Spleen (tissue), 13 donors: ENCODE measurements at places on chromosomes 6 and 20.
A peak's percentile ranks its signal among the peaks of the same experiment; 100 is the strongest.

GRCh38 chr6:74579794-74580193 lies 626.1 kb downstream of the COL12A1 start:
- DNase-seq, result no peak

- no peak for DNase-seq
These were observed 139.8 kb upstream of the BACH2 start for GRCh38 chr6:90436403-90436802.

DNA sequence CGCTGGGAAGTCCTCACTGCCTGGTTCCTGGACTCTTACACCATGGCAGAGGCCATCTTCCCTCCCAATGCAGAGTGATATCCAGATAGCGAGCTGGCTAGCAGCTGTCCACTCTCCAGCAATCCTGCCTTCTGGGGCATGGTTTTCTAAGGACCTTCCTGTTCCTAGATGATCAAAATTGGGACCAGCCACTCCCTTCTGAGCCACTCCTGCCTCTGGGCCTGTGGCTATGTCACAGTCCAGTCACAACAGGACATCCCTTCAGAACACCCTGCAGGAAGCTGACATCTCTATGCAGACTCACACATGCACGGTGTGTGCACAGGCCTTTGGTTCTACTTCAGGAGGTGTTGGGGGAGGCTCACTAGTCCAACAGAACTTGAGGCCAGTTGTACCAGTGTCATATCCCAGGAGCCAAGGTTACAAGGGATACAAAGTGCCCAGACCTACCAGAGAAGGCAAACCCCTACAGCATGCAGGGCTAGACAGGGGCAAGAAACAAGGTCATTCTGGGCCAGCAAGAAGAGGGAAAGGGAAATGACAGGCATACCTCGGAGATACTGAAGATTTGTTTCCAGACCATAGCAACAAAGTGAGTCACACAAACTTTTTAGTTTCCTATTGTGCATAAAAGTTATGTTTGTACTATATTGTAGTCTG lies 2.7 kb upstream of the MCCD1 start:
- DNase-seq, result no peak

- no peak for DNase-seq
These were observed 126.2 kb downstream of the IMPG1 start for GRCh38 chr6:75946146-75946831.

GRCh38 chr6:8888468-8888867 lies 453.1 kb upstream of the SLC35B3 start:
- no peak for DNase-seq

GRCh38 chr6:118890997-118891790 lies 2.8 kb upstream of the ASF1A start:
- no peak for DNase-seq

DNA sequence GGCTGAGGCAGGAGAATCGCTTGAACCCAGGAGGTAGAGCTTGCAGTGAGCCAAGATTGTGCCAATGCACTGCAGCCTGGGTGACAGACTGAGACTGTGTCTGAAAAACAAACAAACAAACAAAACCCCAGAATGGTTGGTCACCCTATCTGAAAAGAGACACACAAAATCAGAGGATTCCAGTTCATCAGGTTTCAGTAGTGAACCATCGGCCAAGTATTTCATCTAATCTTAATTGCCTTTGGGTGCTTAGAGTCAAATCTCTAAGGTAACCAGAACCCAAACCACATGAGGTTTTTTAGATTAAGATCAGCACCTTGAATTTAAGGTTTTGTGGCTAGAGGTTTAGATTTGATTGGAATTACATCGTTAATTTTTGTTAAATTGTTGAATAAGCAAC lies 8.3 kb upstream of the ZBTB2 start:
- DNase-seq, result no peak

DNA sequence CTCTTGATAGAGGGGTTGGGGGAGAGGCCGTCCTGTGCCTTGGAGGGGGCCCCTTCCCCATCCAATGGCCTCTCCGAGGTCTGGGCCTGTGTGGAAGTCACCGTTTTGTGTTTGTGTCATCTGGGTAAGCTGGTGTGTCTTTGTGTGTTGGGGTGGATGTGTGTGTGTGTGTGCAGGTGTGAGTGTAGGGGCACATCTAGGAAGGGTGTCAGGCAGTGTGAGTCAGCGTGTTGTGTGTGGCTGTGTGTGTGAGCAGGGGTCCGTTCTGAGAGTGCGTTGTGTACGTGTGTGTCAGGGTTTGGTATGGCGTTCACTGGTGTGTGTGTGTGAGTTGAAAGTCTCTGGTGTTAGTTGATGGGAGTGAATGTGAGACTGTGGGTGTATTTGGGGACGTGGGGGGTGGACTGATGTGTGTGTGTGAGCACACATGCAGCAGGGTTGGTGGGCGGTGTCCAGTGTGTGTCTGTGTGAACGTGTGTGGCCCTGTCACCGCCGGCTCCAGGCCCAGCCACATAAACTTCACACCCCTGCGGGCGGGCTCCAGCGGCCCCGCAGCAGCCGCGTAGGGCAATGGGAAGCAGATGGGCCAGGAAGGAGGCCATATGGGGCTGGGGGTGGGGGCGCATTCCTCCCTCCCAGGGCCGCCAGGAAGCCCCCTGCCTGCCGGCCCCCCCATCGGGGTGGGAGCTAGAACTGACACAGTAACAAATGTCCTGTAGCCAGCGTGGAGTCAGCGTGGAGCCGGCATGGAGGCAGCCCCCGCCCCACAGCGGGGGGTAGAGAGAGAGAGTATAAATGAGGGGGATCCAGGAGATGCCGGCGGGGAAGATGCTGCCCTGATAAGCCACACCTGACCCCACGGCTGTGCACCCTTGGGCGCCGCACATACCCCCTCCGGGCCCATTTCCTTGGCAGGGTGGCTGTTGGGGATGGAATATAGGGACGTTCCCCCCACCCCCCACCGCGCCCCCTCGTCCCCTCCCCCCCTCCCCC lies 32.1 kb downstream of the SNAI1 start:
- no peak for DNase-seq

- DNase-seq, result no peak
These were observed 723.5 kb upstream of the CHD6 start for GRCh38 chr20:42341654-42342053.

DNA sequence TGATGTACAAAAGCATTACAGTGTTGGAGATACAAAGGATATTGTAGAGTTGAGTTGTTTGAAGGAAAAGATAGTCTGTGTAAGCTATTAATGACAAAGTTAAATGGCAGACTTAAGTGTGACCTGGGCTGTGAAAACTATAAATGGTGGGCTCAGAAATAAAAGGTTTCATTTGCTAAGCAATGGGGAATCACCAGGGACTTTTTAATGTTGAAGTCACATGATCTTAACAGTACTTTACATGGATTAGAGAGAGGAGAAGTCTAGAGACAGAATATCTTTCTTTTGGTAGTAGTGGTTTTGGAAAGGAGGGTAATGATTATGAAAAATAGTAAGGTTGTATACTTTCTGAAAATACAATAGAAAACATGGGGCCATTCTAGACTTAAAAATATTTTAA lies 67.1 kb downstream of the SCAF8 start:
- DNase-seq, result no peak

DNA sequence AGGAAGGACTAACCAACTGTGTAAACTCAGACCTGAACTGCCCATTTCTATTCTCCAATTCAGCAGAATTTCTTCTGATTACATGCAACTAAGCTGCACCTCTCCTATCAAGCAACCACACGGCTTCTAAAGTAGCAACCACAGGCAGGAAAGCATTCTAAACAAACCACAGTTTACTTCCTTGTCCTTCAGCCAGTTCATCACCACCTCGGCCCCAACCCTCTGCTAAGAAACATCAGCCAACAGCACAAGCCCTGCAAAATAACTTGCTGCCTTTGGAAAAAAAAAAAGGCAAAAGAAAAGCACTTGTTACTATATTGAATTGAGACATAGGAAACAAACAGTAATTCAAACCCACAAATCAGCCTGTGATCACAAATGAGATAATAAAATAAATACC lies 140.3 kb downstream of the NFATC2 start:
- peak; percentile 80 for DNase-seq

- DNase-seq, result no peak
These were observed 7.4 kb upstream of the FGD2 start for GRCh38 chr6:36997811-36998722.

GRCh38 chr20:64050261-64051032 lies 1.0 kb upstream of the SOX18 start:
- DNase-seq, result no peak

- DNase-seq, result no peak
These were observed 802 bp downstream of the CYP39A1 start for GRCh38 chr6:46651816-46652215.

GRCh38 chr20:37526238-37526838 lies 1.3 kb downstream of the BLCAP start:
- DNase-seq, result peak; percentile 72

GRCh38 chr6:747028-747427 lies 54.1 kb upstream of the EXOC2 start:
- no peak for DNase-seq

DNA sequence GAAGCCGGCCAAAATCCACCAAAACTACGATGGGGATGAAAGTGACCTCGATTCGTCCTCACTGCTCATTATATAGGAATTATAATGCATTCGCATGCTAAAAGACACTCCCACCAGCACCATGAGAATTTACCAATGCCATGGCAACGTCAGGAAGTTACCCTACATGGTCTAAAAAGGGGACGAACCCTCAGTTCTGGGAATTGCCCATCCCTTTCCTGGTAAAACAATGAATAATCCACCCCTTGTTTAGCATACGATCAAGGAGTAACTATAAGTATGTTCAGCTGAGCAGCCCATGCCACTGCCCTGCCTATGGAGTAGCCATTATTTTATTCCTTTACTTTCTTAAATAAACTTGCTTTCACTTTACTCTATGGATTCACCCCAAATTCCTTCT lies 20.1 kb upstream of the FAM110A start:
- no peak for DNase-seq

GRCh38 chr6:87408721-87409155 lies 966 bp downstream of the CFAP206 start:
- DNase-seq, result no peak

DNA sequence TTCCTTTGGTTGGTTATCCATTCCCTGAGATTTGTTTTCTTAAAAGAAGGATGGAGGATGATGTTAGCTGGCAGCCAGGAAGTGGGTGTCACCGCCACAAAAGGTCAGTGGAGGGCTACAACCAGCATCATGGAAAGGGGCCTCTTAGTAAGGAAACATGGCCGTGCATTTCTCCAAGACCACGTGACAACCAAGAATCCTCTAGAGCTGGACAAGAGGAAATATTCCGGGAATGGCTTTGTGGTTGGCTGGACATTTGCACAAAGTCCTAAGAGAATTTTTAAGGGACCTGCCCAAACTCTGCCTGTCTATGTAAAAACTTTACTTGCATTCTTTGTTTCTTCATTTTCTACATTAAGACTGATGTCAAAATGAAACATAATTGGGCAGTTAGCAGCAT lies 399.9 kb upstream of the MARCKS start:
- no peak for DNase-seq

GRCh38 chr6:152271776-152272464 lies 365.2 kb downstream of the SYNE1 start:
- DNase-seq, result no peak

- DNase-seq, result no peak
These were observed 65.6 kb downstream of the CDC5L start for GRCh38 chr6:44453146-44453545.

- no peak for DNase-seq
These were observed 4.2 kb upstream of the ZDHHC14 start for GRCh38 chr6:157376706-157377230.

DNA sequence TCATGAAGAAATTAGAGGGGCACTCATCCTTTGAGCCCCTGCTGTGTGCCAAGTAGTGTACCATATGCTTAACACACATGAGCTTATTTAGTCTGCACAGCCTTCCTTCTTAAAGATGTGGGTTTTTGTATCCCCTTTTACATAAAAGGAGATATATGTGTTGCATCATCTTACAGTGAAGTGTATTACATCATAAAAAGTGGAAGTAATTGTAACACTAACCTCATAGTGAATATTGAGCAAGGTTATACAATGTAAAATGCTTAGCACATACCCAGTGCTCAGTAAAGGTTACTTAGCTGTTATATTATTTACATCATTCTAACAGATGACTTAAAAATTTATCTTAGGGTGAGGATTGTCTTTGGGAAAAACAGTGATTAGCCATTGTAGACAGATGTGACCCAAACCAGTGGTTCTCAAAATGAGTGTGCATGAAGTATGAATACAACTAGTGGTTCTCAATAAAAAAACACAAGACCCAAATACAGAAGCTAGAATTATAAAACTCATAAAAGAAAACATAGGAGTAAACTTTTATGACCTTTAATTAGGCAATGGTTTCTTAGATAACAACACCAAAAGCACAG lies 3.8 kb upstream of the PIGU start:
- DNase-seq, result no peak

GRCh38 chr6:79913369-79913768 lies 34.0 kb downstream of the ELOVL4 start:
- DNase-seq, result no peak

DNA sequence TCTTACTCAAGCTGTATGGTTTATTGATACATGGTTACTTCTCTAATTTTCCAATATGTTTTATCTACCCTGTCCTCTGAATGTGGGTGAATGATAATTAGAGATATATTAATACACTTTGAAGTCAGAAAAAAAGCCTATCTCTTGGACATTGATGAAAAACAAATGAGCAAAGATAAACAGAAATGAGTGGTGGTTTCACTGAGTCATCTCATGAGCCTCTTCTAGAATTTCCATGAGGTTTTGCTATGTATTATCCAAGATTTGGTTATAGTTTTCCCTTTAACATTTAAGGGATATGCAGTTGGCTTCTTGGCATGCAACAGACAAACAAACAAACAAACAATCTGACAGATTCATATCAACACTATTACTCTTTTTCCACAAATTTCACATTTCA lies 586.8 kb downstream of the RFPL4B start:
- DNase-seq, result no peak

- no peak for DNase-seq
These were observed 23.8 kb downstream of the TFB1M start for GRCh38 chr6:155290491-155290890.

DNA sequence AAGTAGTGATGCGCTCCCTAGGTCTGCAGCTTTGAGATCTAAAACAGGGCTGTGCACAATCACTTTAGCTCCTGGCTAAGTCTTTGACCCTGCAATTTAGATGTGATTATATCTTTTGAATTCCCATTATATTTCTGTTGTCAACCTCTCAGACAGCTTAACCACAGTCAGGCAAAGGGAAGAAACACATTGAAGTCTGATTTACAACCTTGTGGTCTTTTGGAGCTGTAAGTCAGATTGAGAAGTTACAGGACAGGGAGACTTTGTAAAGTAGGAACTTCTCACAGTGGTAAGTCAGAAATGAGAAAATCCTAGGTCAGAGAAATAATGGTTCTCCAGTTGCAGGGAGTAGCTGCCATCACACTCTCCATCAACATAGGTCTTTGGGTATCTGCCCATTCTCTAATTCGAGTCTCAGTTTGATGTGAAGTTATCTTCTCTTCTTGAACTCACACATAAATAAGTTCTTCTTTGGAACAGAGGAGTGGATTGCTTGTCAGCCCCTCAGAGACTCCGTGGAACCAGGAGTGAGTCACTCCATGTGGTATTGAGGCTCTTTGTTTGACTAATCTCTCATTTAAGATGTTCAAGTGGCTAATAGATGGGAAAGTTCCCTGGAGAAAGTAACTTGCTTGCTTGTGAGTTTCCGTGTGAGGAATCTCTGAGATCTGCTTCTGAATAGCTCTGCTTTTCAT lies 35.0 kb upstream of the SGK1 start:
- DNase-seq, result no peak
